ENCODE measurements at places on chromosomes 7 and 10. TPM values are rescaled to one million over a fixed set of nuclear protein-coding genes. Genes with fewer than 3 reads are reported as not detected.

DNA sequence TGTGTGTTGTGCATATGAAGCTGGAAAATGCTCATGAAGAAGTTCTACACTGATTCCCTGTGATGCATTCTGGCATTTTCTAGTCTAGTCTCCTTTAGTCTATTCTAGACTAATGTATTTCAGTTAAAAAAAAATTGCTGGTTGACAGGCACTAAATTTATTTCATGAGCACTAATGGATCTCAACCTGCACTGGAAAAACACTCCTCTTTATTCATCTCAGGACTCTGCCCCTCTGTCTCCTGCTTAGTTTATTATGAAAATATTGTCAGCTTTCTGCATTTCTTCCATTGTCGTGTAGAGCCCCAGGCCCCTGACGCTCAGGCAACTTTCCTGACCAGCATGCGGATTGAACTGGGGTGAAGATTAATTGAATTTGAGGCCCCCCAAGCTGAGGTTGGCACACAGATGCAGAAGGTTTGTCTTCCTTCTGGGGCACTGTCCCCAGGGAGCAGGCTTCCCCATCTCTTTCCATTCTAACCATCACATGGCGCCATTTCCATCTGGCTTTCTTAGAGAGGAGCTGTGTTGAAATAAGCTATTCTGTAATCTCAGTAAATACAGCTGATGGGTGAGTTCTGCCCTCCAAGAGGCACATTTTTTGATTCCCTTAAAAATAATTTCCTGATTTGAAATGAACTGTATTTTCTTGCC is 128.7 kb downstream of the INSYN2A start:
- DNase-seq: no peak

GNAT3 gene
- not detected for total RNA-seq

DNA sequence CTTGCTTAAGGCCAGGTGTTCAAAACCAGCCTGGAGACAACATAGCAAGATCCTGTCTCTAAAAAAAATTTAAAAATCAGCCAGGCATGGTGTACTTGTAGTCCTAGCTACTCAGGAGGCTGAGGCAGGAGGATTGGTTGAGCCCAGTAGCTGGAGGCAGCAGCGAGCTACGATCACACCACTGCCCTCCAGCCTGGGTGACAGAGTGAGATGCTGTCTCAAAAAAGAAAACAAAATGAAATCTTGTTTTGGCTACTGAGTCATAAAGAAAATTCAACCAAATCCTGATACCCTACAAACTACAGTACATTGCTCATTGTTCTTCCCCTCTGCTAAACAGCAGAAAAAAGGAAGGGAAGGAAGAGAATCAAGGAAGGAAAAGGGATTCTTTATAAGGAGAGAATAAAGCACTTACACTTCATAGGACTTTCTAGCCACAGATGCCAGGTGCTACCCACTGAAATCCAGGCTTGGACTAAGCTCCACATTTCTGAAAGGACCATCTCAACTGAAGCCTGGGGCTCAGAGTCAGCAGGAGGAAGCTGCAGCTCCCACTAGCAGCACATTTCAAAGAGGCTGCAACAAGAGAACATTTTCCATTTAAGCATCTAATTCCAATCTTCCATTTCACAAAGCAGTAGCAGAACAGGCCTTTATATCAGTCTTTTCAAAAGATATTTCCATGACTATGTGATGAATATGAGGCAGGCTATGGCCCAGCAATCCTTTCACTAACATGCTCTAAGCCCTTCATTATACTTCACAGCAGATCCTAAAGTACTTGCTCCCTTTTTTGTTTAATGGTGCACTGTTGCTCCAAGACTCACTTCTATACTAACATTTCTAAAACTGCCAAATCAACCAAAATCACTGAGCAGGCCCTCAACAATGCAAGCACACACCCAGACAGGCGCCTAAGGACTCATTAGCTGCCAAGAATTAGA is 13.5 kb downstream of the TNPO3 start:
- no peak for DNase-seq

DNA sequence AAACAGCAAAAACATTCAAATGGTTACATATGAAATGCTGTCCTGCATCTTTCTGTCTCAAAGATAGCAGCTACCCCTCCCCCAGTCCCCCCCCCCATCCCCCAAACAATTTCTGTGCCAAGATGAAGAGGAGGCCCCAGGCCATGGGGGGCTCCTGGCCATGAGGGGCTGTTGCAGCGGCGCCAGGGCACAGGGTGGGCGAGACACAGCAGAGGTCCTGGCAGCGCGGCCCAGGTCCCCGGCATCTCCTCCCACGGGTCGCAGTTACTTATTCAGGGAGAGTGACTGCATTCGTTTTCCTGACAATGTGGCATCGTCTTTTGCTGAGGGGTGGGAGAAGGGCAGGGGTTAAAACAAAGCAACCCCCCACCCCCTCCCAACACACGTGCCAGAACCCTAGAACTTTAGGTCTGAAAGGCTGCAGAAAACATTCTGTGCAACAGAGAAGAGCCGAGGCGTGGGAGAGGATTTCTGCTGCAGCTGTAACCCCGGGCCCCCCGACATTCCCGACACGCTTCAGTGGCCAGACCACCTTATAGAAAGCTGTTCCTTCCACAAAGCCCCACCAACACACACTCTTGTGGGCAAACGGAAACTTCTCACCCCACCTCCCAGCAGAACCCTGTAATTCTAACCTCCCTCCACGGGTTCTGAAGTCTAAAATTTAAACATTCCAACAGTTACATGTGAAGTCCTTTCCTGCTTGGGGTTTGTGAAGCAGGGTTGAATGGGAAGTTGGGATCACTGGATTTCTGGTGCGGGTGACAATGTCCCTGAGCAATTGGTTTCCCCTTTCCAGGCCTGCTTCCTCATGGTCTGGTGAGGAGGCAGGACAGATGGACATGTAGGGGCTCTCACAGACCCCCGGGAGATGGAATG is 11.7 kb downstream of the PDAP1 start:
- no peak for DNase-seq

All from aorta (tissue), 5 donors.